ENCODE measurements at places on chromosomes 6 and 20.

- DNase-seq, result no peak
Measured at GRCh38 chr6:136405420-136406029, 115.9 kb upstream of the BCLAF1 start.

- DNase-seq, result no peak
Measured at GRCh38 chr6:135759831-135760230, 91.7 kb upstream of the PDE7B start.

DNA sequence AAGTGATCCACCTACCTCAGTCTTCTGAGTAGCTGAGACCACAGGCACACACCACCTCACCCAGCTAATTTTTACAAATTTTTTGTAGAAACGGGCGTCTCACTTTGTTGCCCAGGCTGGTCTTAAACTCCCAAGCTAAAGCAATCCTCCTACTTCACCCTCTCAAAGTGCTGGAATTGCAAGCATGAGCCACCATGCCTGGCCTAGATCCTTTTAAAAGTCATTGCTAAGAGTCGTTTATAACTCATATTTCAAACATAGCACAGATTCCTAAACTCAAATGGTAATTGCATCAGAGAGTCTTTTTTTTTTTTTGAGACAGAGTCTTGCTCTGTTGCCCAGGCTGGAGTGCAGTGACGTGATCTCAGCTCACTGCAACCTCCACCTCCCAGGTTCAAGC lies 7.7 kb upstream of the SAMHD1 start:
- DNase-seq, result no peak

DNA sequence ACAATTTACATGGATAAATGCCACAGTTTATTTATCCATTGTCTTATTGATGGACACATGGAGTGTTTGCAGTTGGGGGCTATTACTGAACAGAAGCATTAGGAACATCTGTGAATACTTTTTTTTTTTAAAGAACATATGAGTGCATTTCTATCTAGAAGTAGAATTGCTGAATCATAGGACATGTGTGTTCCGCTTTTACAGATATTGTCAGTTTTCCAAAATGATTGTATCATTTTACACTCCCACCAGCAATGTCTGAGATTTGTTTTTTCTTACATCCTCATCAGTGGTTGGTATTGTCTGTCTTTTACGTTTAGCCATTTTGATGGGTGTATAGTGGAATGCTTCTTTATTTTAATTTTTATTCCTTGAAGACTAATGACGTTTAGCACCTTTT lies 42.0 kb upstream of the ASIP start:
- no peak for DNase-seq

GRCh38 chr6:159110748-159111147 lies 58.5 kb upstream of the FNDC1 start:
- no peak for DNase-seq

- DNase-seq, result no peak
Measured at GRCh38 chr6:56741472-56741871, 98.8 kb upstream of the DST start.

DNA sequence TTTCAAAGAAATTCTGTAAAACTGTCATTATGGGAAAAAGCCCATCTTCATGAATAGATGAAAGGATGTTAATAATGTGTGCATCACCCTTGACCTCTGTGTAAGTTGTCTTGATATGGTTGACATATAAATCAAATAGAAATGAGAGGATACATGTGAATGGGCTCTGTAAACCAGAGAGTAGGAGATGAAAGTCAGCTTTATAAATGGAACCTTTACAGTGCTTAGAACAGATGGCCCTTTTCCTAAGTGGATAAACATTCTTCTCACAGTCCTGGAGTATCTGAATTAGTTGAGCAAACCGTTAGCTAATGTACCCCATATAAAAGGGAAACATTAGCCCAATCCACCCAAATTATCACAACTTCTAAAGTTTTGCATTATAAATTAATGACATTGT lies 57.5 kb downstream of the MYLK4 start:
- no peak for DNase-seq

DNA sequence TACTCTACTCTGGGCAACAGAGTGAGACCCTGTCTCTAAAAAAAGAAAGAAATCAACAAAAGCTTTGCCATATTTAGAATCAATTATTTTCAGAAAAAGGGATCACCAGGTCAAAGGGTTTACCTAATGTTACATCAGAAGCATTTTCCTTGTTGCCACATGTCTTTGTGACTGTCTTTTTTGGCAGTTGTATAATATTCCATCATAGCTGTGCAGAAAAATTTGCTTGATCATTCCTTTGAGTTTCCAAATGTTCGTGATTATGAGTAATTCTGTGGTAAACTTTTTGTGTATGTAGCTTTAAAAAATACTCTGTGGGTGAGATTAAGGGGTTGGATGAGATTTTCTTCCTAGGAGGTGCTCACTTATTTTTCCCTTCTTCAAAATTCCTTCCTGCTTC lies 26.4 kb downstream of the PNPLA1 start:
- no peak for DNase-seq

- DNase-seq, result no peak
Measured at GRCh38 chr20:32010666-32011065, 428 bp downstream of the CCM2L start.

DNA sequence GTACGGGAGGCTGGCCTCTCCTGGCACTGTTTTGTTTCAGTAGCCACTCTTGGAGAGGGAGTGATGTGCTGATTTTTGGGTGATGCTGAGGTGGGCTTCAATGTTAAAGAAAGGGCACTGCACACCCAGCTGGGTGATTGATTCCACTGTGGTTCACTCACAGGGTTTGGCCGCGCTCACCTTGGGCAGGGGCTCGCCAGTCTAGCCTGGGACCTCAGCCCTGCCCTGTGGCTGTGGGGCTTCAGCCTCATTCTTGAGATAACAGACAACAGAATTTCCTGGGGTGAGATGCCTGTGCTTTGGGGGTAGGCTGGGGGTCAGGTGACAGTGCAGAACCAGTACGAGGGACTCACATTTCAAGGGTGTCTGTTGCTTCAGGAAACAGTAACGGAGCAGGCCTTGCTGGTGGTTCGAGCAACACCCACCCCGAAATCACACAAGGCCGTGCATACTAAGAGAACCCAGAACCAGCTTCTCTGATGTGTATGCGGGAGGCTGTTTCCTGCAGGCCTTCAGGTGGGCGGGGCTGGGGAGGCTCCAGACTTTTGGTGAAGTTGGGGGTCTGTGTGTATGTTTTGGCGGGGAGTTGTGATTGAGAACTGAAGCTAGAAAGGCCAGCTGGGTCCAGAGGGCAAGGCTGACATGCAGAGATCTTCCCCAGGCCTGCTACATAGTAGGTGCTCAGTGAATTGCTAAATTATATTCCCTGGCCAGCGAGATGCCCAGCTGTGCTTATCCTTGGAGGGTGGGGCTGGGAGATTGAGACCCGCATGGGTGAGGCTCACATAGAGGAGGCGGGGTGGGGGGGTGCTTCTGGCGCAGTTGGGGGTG lies 154.2 kb upstream of the RNF24 start:
- no peak for DNase-seq

- DNase-seq, result no peak
Measured at GRCh38 chr6:23424584-23424983, 701.4 kb upstream of the NRSN1 start.

GRCh38 chr6:43175676-43176422 lies 4.8 kb downstream of the SRF start:
- no peak for DNase-seq

DNA sequence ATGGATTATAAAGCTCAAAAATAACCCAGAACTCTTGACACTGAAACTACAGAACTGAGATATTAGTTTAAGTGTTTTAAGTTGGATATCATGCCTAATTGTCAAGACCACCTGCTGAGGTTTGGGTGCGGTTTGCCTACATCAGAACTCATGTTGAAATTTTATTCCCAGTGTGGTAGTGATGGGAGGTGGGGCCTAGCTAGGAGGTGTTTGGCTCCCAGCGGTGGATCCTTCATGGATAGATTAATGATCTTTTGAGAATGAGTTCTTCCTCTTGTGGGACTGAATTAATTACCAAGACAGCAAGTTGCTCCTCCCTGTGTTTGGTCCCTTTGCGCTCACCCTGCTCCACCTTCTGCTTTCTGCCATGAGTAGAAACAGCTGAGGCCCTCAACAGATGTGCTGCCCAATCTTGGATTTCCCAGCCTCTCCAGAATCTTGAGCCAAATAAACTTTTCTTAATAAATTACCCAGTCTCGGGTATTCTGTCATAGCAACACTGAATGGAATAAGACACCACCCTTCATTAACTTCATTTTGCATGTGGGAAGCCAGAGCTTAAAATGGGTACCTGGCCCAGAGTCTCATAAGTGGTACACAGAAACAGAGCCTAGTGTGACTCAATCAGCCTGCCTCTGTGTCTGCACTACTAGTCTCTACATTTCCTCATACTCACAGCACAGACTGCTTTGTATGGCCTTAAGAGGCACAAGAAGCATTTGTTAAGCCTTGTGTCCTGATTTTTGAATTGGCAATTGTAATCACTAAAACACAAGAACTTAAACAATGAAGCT lies 158.4 kb downstream of the IBTK start:
- no peak for DNase-seq

- DNase-seq, result no peak
Measured at GRCh38 chr6:18168264-18168663, 13.0 kb downstream of the KDM1B start.

- no peak for DNase-seq
Measured at GRCh38 chr6:156502969-156503504, 274.1 kb upstream of the ARID1B start.

- DNase-seq, result no peak
Measured at GRCh38 chr6:83370567-83370966, 60.3 kb downstream of the ME1 start.

DNA sequence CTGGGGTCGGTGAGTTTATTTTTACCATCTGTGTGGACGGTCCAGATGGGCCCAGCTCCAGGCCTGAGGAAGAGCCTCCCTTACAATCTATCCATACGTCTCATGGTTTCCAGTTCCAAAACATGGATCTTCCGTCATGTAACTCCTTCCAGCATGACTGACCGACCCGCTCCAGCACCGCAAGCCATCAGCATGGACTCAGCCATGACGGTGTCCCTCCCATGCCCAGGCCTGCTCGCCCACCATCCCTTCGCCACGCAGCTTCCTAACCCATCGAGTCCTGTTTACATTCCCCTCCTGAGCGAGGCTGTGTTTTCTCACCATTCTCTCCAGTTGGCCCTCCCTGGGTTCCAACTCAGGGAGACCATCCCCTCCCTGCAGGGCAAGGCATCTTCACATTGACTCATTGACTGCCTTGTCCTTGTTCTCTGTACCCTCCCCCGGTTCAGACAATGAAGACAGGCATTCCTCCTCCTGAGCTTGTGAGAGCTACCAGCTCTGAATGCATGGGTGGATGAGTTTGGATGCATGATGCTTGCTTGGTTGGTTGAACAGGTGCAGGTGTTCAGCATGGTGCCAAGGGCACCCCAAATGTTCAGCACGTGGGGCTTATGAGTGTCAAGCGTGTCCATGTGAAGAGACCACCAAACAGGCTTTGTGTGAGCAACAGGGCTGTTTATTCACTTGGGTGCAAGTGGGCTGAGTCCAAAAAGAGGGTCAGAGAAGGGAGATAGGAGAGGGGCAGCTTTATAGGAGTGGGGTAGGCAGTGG lies 235.8 kb downstream of the SMOC2 start:
- DNase-seq, result no peak

All from activated T-cell treated with anti-CD3 and anti-CD28 coated beads for 4 hours (primary cell).